ENCODE measurements at places on chromosomes 2 and 18.

- DNase-seq: no peak
Observed at GRCh38 chr2:66601624-66602023, 166.7 kb downstream of the MEIS1 start.

GRCh38 chr2:53672881-53673522, 94.6 kb upstream of the CHAC2 start:
- DNase-seq: no peak

GRCh38 chr2:78408795-78409118, 616.7 kb upstream of the REG3G start:
- DNase-seq: no peak

DNA sequence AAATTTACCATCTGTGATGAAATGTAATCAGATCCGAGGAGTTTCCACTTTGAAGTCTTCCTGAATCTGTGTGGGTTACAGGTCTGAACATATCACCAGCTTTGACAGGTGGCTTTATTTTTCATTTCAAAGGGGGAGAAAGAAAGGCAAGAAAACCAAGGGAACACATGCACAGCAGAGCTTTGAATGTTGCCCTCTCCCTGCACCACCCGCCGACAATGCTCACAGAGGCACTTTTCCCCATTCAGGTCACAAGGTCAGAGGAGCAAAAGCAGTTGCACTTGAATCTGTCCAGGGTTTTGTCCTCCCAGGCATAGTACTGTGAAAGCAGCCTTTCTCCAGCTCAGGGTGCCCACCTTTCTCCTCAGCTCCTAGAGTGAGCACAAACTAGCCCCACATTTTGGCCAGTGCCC, 130.2 kb downstream of the OSR1 start:
- DNase-seq: no peak

DNA sequence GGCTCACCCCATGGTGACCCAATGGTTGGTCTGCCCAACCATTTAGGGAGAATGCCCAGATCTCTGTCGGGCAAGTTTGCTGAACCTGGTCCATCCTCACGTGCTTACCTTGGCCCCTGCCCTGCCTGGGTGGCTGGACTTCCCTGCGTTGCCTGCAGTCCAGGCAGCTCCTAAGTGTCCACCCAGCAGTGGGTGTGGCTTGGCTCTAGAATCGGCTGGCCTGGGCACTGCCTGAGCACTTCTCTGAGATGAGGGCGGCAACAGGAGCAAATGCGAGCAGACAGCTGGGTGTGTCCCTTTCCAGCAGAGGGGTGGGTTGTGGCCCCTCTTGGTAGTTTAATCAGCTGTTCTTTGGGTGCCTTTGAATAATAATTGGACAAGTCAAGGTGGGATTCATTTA, 11.3 kb downstream of the PCARE start:
- DNase-seq: no peak

GRCh38 chr2:194495046-194495445, 1162.0 kb upstream of the SLC39A10 start:
- no peak for DNase-seq

- peak; percentile 55 for DNase-seq
Observed at GRCh38 chr2:98444436-98445176, at the start of gene INPP4A. Gene INPP4A (plus strand): TSS chr2:98444858. CDS start chr2:98520049, 75,191 bp downstream.

GRCh38 chr2:204604061-204604460, 58.8 kb downstream of the PARD3B start:
- no peak for DNase-seq

DNA sequence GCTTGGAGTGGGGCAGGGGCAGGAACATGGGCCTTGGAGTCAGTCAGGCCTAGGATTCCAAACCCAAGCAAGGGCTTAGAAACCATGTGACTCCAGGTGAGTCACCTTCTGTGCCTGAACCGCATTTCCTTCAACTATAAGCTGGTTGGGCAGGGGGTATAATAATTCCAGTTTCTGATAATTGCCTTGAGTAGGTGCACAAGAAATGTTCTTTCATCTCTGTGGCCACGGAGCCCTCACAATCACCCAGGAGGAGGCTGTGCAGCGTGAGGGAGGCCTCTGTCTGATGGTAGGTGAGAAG, 112.1 kb upstream of the HAAO start:
- no peak for DNase-seq

DNA sequence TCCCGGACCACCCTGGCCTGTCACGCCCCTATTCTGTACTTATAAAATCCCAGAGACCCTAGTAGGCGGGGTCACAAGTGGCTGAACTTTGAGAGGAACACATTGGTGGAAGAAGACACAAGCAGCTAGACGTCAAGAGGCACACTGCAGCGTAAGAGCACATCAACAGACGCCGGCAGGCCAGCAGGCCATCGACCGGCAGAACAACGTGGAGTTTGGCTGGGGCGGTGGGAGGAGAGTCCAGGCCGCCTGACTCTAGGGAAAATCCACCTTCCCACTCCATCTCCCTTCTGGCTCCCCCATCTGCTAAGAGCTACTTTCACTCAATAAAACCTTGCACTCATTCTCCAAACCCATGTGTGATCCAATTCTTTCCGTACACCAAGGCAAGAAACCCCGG, 601.8 kb upstream of the CDH2 start:
- no peak for DNase-seq

DNA sequence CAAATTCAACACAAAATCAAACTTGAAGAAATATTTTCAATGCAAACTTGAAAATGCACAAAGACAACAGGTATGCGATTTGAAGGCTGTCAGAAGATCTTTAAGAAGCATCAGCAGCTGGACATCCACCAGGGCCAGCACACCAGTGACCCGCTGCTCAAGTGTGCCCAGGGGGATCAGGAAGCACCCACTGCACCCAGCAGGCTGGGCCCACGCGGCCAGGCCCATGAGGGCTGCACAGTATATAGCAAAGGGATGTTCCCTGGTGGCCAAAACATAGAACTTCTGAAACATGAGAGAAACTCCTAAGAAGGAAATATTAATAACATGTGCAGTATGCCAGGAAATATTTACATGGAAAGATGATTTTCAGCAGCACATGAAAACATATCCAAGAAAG, 25.0 kb downstream of the WDFY1 start:
- no peak for DNase-seq

GRCh38 chr18:79423211-79424007, 27.7 kb downstream of the NFATC1 start:
- no peak for DNase-seq

- DNase-seq: no peak
Observed at GRCh38 chr18:8507361-8507760, 101.9 kb upstream of the RAB12 start.

GRCh38 chr2:172614932-172615331, 59.0 kb downstream of the PDK1 start:
- no peak for DNase-seq

GRCh38 chr2:149002378-149002890, 36.1 kb upstream of the LYPD6B start:
- DNase-seq: no peak

DNA sequence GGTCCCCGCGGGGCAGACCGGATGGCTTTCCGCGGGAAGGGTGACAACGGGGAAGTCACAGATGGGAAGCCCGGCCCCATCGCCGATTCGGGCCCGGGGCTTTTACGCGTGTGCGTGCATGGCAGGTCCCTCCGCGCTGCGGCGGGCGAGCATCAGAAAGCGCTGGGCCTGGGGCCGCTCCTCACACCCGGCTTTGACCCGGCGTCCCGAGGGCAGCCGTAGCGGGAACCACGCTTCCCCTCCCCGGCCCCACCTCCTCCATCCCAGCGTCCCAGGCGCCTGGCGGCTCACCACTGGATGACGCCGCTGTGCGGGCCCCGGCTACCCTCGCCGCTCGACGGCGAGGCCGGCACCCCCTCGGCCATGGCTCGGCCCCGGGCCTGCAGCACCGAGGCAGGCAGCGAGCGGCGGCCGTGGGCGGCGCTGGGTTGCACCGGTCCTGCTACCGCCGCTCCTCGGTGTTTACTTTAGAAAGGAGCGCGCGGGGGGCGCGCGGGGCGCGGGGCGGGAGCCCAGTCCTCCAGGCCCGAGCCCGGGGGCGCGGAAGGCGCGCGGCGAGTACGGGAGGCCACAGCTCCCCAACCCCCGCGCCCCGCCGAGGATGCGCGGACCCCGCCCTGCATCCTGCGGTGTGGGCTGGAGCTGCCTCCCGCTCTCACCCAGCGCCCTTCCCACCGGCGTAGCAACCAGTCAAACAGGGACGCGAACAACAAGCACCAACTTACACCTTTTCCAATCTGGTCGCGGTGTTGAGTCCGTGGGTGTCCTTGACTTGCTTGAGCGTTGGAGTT, 806 bp downstream of the RFX8 start:
- DNase-seq: peak; percentile 45

- no peak for DNase-seq
Observed at GRCh38 chr18:39692367-39693015, 2126.9 kb upstream of the CELF4 start.

- DNase-seq: no peak
Observed at GRCh38 chr2:60416221-60417008, 137.0 kb downstream of the BCL11A start.

Measured in KBM-7 (cell line).